ENCODE measurements at places on chromosomes 6 and 20. TPM values are rescaled to one million over a fixed set of nuclear protein-coding genes. Genes with fewer than 3 reads are reported as not detected.

DNA sequence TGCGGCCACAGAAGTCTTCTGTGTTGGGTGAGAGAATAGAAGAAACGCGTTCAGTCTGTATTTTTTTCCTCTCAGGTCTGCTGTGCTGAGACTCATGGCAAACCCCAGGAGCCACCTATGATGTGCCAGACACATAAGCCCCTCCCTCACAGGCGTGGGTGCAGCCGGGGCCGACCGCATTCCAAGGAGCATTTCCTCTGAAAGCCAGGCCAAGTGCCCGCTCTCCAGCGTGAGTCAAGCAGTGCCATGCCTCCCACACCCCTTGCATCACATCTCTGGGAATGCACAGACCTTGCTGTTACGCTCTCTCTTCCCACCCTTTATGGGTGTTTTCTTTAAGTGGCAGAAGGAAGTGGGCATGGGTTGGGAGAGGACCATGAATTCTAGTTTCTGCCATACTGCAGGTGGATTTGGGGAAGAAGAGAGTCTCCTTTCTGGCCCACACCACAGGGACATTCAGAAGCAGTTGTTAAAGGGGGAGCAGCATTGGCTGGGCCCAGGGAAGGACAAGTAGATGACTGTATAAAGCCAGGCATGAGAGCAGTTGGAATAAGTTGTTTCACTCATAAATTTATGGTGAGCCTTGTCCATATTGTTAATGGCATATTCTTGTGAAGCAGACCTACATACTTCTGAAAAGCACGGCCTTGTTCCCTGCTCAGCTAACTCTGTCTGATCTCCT is 37.1 kb upstream of the TFAP2A start:
- no peak for DNase-seq

MRPL18 gene
- polyA plus RNA-seq, result 52.7 TPM

- DNase-seq, result no peak
Observed at GRCh38 chr6:101453221-101453620, 59.7 kb downstream of the GRIK2 start.

- DNase-seq, result no peak
Observed at GRCh38 chr6:111769365-111770152, 103.7 kb downstream of the FYN start.

KIFC1 gene
- 47.3 TPM for polyA plus RNA-seq

GRCh38 chr6:63637865-63638445 is 2.4 kb downstream of the PHF3 start:
- DNase-seq, result no peak

IRAK1BP1 gene
- 13.5 TPM for polyA plus RNA-seq

DNA sequence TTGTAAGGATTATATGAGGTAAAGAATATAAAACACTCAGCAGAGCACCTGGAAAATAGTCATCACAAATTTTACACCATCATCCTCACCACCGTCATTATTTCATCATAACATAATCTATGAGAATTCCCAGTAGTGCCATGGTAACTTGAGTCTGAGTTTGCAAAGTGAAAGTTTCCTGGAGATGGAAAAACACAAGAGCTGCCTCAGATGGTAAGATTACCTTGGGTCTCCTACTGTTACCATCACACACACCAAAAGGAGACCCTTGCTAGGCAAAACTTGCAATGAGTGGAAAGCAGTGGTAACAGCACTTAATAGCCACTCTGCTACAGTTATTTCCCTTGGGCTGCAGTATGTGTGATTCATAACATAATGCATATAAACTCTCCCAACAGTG is 589.8 kb downstream of the RNF144B start:
- DNase-seq, result no peak

- no peak for DNase-seq
Observed at GRCh38 chr6:30849903-30850651, 34.2 kb upstream of the DDR1 start.

- no peak for DNase-seq
Observed at GRCh38 chr6:57315111-57315510, 2.3 kb upstream of the PRIM2 start.

LAMP5 gene
- polyA plus RNA-seq, result 6.3 TPM

KCNK5 gene
- polyA plus RNA-seq, result 8.5 TPM

- DNase-seq, result no peak
Observed at GRCh38 chr20:57251344-57251743, 15.1 kb downstream of the BMP7 start.

- no peak for DNase-seq
Observed at GRCh38 chr6:149820506-149820905, 43.7 kb downstream of the LRP11 start.

PKIB gene
- polyA plus RNA-seq, result 1.5 TPM

DNA sequence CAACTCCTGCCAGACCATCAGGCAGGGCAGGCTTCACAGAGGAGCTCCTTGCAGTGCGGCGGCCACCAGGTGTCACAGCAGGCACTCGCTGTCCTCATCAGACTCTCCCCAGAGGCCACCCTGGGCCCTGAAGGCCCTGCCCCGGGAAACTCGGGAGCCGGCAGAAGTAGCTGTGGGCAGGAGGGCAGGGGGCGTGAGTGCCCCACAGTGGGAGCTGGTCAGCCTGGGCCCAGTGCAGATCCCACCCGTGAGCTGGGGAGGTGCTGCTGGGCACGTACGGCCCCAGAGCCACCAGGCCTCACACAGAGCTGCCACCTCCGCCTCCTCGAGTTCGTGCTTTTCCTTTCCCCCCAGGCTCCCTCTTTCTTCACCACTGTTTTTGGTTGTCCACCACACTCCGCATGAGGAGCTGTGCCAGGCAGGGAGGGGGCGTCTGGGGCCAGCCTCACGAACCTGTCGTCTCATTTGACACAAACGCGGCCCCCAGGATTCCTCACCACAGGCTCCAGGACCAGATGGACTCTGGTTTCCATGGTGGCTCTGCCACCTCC is 33.8 kb downstream of the FRMD1 start:
- no peak for DNase-seq

- no peak for DNase-seq
Observed at GRCh38 chr6:33088931-33089620, 13.3 kb downstream of the HLA-DPB1 start.

DNA sequence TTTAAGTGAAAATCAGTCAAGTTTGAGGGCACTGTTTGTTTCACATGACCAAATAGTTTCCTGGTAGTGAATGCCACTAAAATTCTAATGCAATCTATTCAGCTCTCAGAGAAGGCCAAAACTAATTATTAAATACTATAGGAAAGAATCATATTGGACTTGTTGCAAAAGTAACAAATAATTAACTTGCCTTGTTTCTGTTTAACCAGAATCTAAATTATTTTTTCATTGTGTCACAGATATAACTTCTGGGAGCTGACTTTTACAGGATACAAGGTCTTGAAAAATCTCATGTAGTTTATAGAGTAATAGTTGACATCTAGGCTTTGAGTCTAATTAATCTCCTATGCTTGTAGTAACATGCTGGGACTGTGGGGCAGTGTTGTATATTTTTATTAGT is 44.5 kb downstream of the PRSS35 start:
- no peak for DNase-seq

DNA sequence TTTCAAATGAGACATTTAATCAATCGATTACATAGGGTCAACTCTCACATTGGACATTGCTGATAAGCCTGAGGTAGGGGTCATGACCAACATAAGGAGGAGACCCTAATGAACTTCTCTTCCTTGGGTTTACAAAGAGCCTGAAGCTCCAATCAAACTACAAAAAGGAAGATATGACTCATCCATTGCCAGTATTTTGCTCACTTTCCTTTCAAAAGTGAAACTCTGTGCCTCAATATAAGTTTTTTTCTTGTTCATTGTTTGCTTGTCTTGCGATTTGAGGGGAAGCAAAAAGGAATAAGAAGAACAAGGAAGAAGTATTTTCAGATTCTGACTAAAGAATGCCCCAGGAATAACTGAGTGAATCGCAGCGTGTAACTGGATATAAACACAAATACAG is 38.8 kb upstream of the KHDRBS2 start:
- DNase-seq, result no peak

DNA sequence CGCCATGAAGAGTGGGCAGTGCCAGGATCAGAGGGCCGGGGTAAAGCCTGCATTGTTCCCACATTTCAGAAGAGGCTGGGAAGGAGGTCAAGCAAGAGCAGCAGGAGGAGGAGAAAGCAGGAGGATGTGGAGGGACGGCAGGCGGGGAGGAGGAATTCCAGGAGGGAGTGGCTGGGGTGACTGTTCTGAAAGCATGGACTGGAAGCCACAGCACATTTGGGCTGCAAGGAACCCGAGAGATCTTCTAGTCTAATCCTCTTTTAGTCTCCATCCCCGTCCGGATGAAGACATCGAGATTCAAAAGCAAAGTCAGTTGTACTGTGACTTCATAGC is 76.9 kb downstream of the FAM50B start:
- DNase-seq, result no peak
